HT-29 (cell line): ENCODE measurements at places on chromosomes 1 and 21. TPM values are rescaled to one million over a fixed set of nuclear protein-coding genes. Genes with fewer than 3 reads are reported as not detected.

GRCh38 chr1:191134796-191135195 is 657.1 kb upstream of the BRINP3 start:
- no peak for DNase-seq

- DNase-seq: peak; percentile 40
Measured at GRCh38 chr1:54404939-54405897, 976 bp downstream of the SSBP3 start.

DNA sequence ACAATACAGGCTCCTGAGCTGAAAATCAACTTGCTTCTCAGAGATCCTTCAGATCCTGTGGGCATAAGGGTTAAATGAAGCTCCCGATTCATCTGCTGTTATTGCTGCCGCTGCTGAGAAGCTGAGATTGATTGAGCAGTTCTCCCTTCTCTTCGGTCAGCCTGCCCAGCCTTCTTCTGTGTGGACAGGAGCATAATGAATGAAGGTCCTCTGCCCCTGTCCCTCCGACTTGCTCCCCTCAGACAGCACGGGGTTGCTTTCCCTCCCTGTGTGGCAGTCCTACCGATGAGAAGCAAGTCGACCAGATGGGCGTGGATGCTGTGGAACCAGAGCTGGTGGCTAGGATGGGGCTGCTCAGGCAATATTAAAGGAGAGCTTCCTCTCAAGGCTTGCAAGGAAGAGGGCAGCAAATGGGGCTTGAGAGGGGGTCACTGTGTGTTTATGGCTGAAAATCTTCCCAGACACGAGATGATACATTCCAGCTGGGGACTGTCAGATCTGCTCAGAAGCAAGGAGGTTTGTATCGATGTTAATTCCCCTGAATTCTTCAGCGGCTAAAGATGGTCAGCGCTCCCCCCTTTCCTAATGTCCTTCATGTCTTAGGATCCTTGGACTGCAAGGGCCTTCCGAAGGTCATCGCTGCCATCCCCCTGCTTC is 63.9 kb upstream of the GOLT1A start:
- no peak for DNase-seq

DNA sequence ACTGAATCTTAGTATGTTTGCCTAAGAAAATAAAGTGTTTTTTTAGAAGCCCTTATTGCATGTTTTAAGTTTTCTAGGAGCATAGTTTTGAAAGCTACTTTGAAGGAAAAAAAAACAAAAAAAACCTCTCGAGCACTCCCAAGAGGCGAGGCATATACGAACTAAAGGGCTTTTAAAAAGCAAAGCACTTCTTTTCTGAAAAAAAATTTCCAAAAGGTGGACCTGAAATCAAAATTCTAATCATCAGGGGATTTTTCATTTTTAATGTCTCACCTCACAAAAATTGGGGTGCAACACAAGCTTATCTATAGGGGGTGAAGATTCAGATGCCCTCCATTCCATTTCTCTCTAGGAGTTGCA is 594 bp downstream of the GLMN start:
- DNase-seq: no peak

ASPM gene
- 23.0 and 23.5 TPM in 2 replicates for total RNA-seq

DNA sequence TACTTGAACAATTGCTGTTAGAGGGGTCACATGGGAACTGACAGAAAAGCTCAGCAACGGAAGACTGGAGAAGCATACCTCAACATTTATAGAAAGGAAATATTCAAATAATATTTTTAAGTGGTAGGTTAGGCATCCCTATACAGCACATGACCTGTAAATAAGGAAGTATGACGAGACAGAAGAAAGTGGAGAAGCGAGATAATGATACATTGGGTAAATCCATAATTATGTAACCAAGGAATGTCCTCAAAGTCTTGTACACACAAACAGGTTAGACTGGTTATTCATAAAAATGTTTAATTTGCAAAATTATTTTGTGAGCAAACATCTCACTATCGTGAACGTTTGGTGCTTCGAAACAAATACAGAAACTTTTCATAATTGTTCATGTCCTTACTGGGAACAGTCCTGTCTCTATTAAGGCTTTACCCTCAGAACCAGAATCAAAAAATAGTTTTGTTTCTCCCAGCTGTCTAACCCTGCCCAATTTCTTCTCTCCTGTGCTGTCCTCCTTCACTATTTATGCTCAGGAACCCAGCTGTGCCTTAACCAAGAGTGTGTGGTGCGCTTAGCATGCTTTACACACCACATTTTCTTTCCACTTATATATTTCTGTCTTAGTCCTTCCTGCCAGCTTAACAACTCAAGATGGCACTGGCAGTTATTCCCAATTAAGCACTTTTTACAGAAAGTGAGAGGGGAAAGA is 10.2 kb downstream of the KMO start:
- no peak for DNase-seq

DNA sequence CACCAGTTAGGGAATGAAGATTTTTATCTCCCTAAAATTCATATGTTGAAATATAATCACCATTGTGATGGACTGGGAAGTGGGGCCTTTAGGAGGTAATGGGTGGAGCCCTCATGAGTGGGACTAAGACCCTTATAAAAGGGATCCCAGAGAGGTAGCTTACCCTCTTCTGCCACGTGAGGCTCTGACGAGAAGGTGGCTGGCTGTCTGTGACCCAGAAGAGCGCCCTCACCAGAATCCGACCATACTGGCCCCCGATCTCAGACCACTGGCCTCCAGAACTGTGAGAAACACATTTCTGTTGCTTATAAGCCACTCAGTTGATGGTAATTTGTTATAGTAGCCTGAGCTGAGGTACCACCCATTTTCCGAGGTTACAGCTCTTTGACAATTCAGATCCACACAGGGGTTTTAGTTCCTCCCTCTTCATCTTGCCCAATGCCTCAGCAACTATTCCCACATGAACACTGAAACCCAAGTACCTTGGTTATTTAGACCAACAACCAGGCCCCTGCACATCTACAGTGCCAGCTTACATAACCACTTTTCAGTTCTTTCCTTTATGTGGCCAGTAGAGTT is 27.6 kb upstream of the HUNK start:
- no peak for DNase-seq

SPATA46 gene
- not detected in 2 replicates for total RNA-seq

DNA sequence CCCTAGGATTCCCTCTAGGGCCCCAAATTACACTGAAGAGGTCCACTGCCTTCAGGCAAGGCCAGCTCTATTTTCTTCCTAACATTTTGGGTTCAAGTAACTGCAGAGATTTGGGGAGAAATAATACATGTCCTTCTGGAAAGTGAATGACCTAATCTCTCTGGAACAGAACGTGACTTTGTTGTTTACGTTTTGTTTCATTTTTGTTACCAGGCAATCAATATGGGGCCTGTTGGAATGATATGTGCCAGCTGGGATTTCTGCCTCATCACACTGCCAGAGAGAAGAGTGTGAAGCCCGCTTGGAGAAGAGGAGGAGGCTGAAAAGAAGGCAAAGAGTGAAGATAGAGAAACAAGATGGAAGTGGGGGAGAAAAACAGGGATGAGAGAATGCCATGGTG is 116.7 kb downstream of the FASLG start:
- DNase-seq: no peak

REG4 gene
- 12.4 and 12.8 TPM in 2 replicates for total RNA-seq

DNA sequence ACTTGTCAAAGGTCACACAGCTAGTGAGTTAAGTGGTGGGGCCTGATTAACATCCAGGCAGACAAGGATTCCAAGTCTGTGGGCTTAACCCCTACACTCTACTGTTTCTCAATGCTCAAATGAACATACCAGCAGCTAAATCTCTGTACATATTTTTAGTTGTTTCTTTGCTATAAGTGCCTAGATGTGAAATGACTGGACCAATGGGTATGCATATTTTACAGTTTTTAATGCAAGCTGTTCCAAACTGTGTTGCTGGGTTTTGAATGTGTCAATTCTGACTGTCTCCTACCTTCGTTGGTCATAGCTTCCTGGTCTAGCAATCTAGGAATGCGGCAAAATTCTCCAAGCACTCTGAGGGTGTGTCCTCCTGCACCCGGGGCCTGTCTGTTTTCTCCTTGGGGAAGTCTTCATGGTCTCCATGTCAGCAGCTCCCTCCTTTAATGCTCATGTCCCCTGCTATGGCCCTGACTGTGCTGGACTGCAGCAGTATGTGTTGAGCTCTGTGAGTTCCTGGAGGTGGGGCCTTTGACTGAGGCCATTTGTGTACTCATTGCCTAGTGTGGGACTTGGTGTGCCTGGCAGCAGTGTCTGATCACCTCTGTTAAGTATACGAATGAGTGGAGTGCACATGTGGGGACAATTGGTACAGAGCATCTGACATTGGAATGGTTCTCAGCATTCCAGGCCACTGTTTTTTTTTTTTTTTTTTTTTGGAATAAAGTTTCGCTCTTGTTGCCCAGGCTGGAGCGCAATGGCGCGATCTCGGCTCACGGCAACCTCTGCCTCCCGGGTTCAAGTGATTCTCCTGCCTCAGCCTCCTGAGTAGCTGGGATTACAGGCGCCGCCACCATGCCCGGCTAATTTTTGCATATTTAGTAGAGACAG is 72.9 kb upstream of the SLC2A1 start:
- DNase-seq: no peak

DNA sequence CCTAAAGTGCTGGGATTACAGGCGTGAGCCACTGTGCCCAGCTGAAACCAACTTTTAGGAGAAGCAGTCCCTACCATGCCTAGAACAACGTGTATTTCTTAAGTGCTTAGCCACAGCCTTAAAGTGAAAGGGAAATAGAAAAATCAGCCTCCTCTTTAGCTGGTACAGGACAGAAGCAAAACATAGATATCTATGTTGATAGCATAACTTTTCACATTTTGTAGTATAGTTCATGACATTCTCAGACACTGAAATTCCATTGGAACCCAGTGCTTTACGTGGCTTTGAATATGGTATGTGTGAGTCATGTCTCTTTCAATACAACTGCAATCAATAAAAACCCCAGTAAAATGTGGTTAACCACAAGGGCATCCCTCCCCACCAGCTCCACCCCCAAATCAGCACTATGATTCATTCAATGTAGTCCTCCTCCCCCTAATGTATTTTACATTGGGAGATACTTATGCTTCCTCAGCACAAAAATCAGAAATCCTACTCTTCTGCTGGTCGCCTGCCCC is 32.1 kb downstream of the TGFB2 start:
- DNase-seq: peak; percentile 92

TDRD5 gene
- total RNA-seq: 0.03 TPM in 1 of 2 replicates, not detected in the other

- DNase-seq: no peak
Measured at GRCh38 chr1:22914633-22915217, 57.9 kb downstream of the LACTBL1 start.

- no peak for DNase-seq
Measured at GRCh38 chr1:119981496-119981895, 85.2 kb upstream of the ADAM30 start.

GRCh38 chr1:81452693-81453366 is 347.9 kb upstream of the ADGRL2 start:
- DNase-seq: no peak

SERINC2 gene
- 75.9 and 80.4 TPM in 2 replicates for total RNA-seq

DNA sequence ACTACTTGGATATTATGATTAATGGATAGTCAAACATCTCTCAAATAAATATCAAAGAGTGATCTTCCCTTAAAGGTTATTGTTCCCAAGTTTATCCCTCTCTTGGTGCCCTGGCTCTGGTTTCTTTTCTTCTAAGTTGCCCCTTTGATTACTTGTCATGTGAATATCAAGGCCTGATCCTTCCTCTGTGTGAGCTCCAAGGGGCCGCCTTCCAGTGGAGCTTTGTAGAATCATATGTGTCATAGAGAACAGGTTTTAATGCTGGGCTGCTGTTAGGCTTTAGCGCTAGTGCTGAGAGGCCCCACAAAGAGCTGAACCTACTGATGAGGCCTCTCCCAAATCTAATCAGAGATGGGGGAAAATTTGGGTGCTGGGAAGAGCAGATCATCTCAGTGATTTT is 25.5 kb downstream of the UCK2 start:
- no peak for DNase-seq

SPRR4 gene
- total RNA-seq: not detected in 2 replicates

DNA sequence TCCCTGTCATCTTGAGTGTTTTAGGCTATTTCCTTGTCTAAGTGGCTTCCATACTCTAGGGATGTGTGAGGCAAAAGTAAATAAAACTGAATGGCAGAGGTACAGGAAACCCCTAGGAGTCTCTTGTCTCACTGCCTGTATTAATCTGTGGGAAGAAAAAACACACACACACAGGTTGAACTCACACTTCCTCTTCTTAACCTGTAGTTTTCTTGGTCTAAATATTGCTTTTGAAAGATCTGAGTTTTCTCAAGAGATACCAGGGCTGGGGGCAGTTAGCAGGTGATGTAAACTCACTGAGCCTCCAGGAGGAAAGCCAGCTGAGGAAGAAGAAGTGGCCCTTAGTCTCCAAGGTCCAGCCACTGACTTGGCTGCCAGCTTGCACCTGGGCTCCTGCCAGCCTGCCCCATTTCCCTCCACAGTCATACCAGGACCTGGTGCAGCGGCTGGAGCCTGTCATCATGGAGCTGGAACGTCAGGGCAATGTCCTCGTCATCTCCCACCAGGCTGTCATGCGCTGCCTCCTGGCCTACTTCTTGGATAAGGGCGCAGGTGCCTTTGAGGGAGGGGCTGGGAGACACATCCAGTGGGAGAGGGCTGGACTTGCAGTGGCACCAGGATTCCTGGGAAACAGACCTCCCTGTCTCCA is 16.9 kb downstream of the PFKFB2 start:
- no peak for DNase-seq

GRCh38 chr1:18725231-18725895 is 94.7 kb downstream of the PAX7 start:
- DNase-seq: no peak

SMCP gene
- total RNA-seq: not detected in 2 replicates

LCE2B gene
- total RNA-seq: not detected in 2 replicates

DNA sequence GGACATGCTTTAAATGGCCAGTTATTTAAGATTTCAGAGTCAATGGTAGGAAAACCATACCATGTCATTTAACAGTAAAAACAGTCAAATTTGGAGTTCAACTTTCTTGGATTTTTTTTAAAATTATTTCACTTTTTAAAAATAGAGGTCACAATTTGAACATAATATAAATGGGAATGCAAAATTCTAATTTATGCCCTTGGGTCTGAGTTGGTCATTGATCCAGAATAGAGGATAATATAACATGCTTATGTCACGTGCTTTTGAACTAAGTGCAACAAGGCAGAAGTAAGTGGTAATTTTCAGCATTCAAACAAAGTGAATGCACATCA is 113.1 kb upstream of the SLC35F3 start:
- no peak for DNase-seq

LDLRAD1 gene
- total RNA-seq: not detected in 2 replicates
